Fibroblast of skin of scalp (primary cell): ENCODE measurements at places on chromosomes 3 and 15.

- no peak for DNase-seq
Observed at GRCh38 chr15:68317281-68318007, 39.9 kb downstream of the FEM1B start.

DNA sequence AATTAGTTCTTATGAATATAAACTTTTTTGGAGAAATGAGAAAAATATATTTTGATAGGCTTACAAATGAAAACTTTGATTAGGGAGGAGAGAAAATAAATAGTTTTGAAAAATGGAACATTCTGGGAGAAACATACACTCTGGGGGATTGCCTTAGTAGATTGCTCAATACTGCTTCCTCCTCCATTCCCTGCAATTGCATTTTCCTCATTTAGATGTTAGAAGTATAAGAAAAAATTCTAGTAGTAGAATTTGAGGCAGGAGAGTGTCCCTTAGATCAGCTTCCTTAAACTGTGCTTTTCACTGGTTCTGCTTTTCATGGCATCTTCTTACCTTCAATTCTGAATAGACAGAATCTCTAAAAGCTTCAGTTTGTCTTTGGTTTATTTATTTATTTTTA, 46.2 kb upstream of the CTDSPL2 start:
- no peak for DNase-seq

GRCh38 chr3:56775838-56776555, 25.8 kb downstream of the ARHGEF3 start:
- no peak for DNase-seq

GRCh38 chr3:55508335-55508734, 21.2 kb upstream of the WNT5A start:
- DNase-seq = no peak

DNA sequence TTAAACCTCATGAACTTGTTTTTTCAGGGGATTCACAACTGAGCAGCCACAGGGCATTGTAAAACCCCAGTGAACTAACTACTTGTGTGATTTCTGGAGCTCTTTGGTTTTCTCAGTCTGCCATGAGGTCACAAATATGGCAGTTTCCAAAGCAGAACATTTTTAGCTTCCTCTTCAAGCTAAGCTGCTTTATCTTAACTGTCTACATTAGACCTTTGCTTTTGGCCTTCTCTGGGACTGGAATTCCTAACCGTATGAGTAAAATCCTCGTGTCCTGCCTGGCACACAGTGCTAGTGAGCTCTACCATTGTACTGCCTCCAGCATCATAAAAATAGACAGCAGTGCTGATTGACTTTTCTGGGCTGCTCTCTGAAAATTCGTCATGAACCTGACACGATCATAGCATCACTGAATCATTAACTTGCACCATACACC, 22.1 kb downstream of the CDIN1 start:
- no peak for DNase-seq

DNA sequence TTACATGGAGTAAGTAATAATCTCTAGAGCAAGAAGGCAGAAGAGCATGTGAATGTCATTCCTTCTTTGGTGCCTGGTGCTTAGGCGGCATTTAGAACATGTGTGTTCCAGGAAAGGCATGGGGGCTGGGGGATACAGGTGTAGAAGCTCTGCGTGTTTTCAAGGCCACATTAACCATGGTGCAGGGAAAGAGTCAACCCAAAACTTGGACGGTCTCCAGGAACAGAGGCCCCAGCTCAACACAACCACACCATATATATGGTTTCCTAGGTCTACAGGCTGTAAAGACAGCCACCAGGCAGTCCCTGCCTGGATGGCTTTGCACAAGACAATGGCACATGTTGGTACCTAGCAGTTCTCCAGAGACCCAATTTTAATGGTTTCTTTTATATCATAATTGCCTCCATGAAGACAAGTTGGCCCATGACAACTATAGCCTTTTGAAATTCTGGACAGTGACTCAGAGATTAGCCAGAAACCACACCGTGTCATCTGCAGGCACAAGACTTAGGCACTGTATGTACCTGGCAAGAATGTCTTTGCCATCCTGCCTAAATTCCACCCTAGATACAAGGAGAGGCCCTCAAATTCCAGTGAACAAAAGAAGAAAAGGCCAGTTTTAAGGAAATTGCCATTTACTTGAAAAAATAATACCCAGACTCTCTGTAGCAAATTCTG, 25.0 kb upstream of the DGKG start:
- no peak for DNase-seq

DNA sequence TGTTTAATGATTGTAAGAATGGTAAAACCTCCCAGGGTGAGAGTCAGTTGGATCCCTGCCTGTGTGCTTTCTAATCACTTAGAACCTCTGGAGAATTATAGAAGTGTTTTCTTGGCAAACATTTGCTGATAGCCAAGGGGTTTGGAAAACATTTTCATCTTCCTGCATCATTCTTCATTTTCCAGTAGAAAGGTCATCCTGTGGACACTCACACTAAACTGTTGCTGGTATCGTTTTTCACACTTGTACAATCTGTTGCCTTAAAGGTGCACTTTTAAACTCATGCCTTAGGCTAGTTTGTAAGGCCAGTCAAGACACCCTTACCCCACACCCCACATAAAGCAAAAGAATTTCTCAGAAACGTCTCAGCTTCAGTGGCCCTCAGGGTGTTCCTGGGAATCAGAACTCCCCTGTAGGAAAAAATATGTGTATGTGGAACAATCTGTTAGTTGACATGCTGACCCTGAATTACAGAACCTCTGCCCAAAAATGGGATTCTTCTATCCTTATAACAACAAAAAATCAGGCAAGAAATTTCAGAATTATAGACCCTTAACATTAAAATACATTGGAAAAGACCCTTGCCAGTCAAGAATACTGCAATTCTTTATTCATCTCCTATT, 5.8 kb upstream of the PLD1 start:
- peak; percentile 49 for DNase-seq

- DNase-seq = no peak
Observed at GRCh38 chr15:68734352-68734751, 86.3 kb downstream of the ANP32A start.

DNA sequence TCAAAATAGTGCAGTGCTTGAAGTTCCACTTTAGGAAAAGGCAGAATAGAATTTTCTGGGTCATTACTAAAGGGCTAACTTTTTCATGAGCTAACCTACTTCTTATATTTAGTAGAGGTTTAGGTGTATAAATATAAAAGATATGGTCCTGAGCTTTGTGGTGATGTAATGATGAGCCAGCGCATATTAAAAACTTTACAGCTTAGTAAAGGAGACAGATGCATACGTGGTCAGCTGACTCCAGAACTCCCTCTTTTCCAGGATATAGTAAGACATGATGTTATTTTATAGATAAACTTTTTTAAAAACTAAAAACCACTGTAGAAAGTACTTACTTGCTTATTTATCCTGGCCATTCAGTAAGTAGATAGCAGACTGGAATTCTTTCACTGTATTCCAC, 895.0 kb downstream of the CADM2 start:
- no peak for DNase-seq

- DNase-seq = no peak
Observed at GRCh38 chr15:47397655-47398054, 319.6 kb upstream of the SEMA6D start.

GRCh38 chr3:141646760-141647561, 91.1 kb upstream of the RNF7 start:
- DNase-seq = peak; percentile 69

DNA sequence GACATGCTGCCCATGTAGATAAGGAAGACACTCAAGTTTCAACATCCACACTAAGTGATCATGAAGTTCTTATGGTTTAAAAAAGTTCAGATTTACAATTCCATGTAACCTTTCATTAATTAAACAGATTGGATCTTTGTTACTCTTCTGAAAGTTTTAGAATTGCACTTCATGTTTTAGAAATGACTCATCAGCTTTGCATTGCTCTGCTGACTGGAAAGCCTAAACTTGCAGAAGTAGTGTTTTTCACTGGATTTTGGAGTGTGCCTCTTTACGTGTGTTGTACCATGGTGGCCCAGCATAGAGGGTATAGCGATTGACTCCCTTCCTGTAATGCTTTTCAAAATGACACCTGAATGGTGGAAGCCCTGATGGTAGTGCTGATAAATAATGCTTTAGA, 157.9 kb downstream of the BBX start:
- DNase-seq = peak; percentile 53

DNA sequence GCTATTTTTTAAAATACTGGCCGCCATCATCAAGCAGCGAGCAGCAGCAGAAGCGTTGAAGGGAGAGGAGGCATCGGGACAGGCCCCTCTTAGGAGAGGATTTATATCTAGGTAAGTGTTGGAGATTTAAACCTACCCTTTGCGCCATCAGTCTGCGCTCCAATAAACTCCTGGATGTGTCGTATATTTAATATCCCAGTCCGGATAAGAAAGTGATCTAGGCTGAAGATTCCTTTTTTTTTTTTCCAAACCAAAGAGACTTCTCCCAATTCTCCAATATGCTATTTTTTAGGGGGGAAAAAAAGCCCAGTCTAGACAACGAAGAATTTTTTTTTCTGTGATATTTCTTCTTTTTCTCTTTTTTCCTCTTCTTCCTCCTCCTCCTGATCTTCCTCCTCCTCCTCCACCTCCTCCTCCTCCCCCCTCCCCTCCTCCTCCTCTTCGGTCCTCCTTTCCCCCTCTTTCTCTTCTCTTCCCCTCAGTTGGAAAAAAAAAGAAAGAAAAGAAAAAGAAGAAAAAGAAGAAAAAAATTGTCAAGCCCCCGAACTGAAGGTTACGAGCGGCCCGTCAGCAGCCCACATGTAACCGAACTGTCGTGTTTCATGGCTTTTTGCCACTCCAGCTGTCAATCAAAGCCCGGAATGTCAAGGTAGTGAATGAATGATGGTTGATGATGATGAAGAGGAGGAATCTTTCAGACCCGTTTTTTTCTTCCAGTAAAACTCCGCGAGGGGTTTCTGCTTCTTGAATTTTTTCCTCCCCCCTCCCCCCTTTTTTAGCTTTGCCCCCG, 835 bp downstream of the MEIS2 start:
- peak; percentile 50 for DNase-seq

GRCh38 chr3:50410185-50410584, 50.9 kb upstream of the TMEM115 start:
- DNase-seq = no peak

DNA sequence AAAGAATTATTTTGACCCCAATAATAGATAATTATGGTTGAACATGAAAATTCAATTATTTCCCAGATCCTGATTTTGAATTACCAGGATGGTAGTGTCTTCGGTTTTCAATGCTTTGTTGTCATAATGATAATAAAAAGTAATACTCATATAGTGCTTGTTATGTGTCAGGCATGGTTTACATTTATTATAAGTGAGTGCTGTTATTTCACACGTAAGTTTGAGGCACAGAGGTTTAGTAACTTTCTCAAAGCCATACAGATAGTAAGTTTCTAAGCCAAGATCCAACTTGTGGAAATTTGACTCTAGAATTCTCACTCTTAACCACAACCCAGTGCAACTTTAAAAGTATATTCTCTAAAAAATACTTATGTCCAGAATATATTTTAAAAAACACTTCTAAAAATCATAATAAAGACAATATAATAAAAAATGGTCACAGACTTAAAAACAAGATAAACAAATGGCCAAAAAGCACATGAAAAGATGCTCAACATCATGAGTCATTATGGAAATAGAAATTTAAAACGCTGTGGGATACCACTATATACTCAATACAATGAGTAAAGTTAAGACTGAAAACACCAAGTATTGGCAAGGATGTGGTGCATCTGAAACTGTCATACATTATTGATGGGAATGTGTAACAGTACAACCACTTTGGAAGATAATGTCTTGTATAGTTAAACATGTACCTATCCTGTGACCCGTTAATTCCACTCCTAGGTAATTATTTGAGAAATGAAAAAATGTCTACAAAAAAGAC, 45.2 kb downstream of the SPRED1 start:
- peak; percentile 34 for DNase-seq

DNA sequence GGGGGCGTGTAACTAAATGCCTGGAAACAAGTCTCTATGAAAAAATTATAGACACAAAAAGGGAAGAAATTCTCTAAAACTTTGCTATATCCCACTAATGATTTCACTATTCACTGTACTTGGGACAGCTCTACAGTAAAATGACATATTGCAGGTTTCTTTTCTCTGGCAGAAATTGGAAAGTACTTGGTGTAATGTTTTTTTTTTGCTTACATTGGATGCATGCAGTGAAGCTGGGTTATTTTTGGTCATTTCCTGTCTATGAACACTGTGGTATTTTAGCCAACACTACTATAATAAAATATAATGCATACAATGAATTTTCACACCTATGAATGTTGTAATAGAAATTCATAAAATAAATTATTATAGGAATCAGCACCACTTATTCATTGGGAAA, 109.7 kb downstream of the LRRC49 start:
- peak; percentile 29 for DNase-seq

DNA sequence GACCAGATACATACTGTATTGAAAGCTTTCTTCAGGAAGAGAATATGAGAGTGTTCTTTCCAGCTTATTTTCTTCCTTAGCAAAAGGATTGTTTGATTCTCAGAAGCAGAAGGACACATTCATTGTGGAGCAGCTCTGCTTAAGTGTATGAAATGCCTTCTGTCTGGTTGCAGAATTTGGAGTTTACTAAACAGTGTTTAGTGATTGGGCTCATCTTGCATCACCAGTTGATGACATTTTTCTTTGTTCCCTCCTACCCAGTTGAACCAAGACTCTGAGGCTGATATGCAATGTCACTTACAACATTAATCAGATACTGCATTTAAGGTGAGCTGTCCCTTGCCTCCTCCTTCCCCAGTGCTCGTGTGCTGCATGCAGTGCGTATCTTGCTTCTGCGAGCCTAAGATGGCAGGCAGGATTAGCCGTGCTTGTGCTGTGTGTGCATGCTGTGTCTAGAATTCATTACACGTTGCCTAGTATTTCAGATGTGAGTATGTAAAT, 18.4 kb downstream of the ZBTB38 start:
- DNase-seq = peak; percentile 62

- DNase-seq = peak; percentile 11
Observed at GRCh38 chr3:158801201-158801600, 653 bp upstream of the MFSD1 start.

GRCh38 chr15:39594446-39595337, 13.8 kb downstream of the THBS1 start:
- DNase-seq = peak; percentile 74

DNA sequence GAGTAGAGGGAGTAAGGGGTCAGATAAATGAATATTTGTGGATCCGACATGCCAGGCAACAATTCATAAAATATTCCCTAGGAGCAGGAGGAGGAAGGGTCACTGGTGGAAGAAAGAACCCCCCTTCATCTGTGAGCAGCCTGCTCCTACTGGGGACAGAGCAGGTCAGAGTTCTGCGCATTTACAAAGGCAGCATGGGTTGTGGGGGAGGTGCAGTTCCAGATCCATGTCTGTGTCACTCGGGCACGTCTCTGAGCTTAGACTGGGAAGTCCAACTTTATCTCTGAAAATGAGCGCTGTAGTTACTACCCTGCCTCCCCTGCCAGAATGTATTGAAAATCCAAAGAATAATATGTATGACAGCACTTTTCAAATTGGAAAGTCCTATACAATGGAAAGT, 115.2 kb downstream of the GABRG3 start:
- no peak for DNase-seq
